K562 (cell line): ENCODE measurements at places on chromosomes 13 and 19. TPM values are rescaled to one million over a fixed set of nuclear protein-coding genes. Genes with fewer than 3 reads are reported as not detected.

IGFLR1 gene
- 7.8 and 12.1 TPM in 2 replicates for total RNA-seq

NKPD1 gene
- 0.04 TPM in 2 replicates for total RNA-seq

VSTM1 gene
- not detected in 2 replicates for total RNA-seq

RNF225 gene
- 0.31 and 0.33 TPM in 2 replicates for total RNA-seq

SHC2 gene
- 0.16 and 0.20 TPM in 2 replicates for total RNA-seq

ELSPBP1 gene
- not detected in 2 replicates for total RNA-seq

ZNF681 gene
- total RNA-seq, result 4.1 and 5.1 TPM in 2 replicates

- no peak for DNase-seq
Measured at GRCh38 chr19:2652504-2653099, 49.9 kb downstream of the GNG7 start.

DNA sequence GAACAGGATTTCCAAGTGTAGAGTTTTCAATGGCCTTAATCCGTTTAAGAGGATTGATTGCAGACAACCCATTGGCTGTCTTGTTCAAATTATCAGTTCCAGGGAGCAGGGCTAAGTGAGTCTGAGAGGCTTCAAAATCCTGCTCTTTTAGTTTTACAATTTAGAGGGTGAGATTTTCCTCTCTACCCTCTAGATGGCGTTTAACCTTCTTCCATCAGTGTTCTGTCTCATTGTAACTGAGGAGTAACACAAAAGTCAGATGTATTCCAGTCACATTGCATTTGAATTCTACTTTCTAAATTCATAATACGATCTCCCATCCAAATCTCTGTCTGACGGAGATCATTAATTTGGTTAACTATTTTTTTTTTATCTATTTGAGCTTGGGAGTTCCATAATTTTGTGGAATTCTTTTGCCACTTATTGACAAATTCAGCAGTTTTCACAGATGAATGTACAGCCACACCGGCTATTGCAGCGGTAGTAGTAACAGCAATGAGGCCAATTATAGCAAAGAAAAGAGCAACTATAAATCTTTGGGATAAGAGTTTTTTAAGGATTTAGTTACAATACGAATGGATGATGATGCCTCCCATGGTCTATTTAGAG, 7.8 kb upstream of the C19orf84 start:
- peak; percentile 43 for DNase-seq

DNA sequence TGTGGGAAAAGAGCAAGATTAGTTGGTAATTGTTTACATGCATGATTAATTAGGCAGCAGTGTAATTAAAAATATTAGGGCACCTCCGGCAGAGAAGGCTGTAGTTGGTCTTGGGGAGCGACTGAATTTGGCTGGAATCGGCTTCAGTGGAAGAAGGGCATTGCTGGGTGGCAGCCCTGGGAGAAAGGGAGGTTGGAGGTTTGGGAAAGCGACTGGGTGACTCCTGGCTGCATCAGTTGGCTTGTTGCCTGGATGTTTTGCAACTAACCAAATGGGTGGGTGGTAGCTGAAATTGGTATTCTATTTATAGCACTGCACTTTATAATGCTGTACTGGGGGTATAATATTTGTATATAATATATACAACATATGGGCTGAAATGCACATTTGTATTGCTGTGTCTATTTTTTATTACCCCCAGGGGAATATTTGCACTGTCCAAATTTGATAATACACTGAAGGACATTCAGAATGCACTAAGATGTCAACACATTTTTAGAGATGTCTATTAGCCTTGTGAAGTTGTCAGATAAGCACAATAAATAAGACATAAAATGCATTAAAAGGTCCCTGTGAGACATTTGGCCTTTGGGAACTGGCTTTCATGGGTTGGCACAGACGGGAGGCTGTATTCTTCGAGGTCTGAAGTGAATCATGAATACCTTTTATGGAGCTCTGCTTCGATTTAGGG, 1.7 kb downstream of the B3GLCT start:
- no peak for DNase-seq

- no peak for DNase-seq
Measured at GRCh38 chr13:101639711-101640110, 187.2 kb downstream of the ITGBL1 start.

DNA sequence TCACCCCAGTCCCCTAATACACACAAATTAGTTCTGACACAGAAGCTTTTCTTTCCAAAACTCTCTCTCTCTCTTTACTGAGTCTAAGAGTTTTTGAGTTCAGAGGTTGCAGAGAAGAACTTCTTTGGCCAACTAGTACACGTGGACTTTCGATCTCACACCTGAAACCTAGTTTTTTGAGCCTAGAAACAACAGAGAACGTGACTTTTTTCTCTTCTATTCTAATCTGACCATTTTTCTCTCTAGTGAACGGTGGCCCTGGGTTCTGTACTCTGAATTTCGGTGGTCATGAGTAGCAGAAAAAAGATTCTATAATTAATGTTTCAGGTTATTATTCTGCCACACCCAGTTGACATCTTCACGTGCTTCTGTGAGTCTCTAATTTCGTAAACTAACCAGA, 24.2 kb downstream of the PCDH20 start:
- no peak for DNase-seq

DNA sequence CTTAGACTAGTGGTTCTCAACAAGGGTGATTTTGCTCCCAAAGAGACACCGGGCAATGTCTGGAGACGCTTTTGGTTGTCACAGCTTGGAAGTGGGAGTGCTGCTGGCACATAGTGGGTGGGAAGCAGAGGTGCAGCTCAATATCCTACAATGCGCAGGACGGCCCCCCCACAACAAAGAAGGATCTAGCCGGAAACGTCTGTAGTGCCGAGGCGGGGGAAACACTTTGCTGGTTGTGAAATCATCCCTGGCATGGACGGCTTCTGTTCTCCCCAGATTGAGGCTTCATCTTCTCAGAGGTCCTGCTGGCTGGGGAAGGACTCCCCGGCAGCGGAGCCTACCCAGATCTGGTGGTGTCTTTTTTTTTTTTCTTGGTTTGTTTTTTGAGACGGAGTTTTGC, 13.4 kb upstream of the SYT5 start:
- no peak for DNase-seq

DNA sequence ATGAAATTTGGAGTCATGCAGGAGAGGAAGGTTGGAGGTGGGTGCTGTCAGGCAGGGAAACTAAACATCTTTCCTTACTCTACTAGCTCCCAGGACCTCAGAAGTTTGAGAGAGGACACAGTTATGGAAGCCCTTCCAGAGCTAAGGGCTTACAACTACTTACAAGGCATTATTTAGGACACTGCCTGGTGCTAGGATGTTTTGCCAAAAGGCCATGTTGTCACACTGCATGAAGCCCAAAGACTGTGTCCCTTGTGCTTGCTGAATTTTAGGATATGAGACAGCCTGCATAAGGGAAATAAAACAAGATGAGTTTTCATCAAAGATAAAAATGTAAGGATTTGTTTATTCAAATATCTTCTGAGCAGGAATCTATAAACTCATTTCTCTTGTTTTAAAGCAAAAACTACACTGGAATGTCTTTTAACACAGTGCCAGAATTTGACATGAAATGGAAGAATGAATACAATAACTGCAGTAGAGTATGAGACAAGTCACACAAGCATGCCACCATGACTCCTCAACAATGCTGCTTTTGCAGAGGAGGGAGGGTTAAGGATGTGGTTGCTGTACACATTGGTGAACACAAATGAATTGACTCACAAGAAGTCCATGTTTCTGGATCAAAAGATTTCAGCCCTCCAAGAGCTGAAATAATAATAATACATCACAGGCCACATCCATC, 258.4 kb downstream of the SPRY2 start:
- DNase-seq, result no peak

DNA sequence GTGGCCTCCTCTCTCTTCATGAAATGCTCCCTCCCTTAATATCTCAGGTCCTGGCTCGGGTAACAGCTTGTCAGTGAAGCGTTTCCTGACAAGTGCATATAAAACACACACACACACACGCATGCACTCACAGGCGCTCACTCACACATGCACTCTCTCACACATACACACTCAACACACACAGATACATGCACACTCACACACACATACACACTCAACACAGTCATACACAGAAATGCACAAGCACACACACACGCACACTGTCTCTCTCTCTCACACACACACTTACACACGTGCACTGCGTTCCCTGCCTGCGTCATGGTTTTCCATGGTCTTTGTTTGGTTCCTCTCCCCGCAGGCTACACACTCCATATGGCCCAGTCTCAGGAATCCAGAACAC, 344.1 kb downstream of the UQCRFS1 start:
- DNase-seq, result no peak

- no peak for DNase-seq
Measured at GRCh38 chr13:62432295-62432694, 1016.6 kb upstream of the PCDH20 start.

- DNase-seq, result no peak
Measured at GRCh38 chr13:79659121-79659521, 178.2 kb downstream of the NDFIP2 start.

DNA sequence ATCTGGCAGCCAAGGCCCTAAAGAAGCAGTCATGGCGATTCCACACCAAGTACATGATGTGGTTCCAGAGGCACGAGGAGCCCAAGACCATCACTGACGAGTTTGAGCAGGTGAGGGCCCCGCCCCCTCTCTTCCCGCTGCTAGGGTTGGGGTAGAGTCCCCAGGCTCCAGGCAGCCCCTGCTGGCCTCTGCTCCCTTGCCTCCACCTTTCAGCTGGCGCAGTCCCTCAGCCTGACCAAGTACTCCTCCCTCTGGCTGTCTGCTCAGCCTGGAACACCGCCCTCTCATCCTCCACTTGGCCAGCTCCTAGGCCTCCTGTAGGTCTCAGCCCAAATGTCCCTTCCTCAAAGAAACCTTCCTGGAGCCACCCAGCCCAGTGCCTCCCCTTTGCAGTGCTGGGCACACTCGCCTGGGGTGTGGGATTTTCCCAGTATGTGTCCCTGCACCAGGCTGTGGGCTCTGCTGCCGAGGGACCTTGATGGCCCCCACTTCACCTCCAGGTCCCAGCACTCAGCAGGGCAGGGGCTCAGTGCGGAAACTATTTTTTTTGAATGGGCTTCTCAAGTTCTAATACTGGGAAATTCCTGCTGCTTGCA, 5.7 kb downstream of the LENG1 start:
- no peak for DNase-seq

DNA sequence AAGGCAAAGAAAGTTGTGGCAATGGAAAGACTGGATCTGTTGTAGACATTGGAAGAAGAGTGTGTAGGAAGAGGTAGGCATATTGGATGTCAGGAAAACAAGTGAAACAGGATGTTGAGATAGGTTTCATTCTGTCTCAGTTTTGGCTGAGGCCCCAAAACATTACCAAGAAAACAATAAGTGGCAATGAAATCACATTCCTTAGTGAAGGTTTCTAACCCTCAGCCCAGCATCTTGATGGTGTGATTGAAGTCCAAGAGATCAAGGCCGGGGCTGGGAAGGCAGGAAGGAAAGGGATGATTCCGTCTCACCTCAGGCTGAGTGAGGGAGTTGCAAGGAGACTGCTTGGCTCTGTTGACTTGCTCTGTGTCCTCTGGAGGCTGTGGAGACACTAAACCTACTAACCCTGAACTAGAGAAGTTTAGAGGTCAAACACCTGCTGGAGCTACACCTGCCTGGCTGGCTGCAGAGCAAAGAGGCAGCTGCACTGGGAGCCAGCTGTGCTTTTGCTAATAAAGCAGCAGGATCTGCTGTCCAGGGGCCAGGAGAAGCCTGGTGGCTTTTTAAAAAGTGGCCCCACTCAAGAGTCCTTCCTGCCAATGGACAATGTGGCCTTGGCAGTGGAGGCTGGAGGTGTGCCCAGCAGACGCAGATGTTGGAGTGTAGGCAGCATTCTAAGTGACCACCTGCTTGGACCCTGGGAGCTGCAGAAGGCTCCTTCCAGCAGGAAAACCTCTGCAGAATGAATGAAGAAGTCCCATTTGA, 53.6 kb downstream of the DGKH start:
- DNase-seq, result no peak

DNA sequence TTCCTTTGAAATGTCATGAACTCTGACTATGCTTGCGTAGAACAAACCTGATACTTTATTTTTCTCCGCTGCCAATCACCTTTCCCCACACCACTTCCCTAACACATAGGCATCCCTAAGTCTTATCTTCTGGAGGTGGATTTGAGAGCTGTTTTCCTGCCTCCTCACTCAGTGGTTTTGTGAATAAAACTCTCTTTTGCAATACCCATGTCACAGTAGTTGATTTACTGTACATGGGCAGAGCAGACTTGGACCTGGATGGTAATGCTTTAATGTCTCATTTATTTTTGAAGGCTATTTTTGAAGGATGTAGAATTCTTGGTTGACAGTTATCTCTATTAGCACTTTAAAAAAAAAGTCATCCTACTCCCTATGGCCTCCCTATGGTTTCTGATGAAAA, 881.8 kb downstream of the SLITRK5 start:
- DNase-seq, result no peak

DNA sequence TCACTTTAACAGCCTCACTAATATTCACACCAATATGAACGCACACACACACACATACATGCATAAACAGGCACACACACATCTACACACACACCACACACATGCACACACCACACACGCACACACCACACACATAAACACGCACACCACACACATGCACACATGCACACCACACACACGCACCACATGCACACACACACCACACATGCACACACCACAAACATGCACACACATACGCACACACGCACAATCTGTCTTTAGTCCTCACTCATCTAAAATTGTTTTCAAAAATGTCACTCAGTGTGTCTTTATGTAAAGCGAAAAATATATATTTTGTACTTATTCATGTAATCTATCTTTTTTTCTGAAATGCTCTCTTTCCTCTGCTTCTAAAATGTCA, 158.1 kb upstream of the SGCG start:
- no peak for DNase-seq
